ACHN (cell line): ENCODE measurements at places on chromosomes 6 and 20.

DNA sequence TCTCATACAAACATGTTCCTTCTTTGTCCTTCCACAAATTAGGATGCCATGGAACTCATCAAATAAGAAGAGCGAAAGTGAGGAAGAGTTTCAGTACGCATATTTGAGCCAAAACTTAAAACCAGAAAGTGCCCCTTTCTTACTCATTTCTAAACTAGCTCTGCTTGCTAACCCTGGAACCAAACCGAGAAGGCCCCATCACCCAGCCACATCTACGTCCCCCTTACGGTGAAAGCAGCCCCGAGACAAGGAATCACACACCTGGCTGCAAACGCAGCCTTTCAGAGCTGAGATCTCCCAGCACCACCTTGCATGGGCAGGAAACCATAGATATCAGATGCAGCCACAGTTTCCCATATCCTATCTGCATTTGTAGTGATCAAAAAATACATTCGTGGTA, 28.5 kb downstream of the TRERF1 start:
- no peak for DNase-seq

- no peak for DNase-seq
These were observed 34.4 kb upstream of the CDH22 start for GRCh38 chr20:46342451-46343347.

GRCh38 chr6:44253307-44254101, 3.8 kb downstream of the SLC35B2 start:
- peak; percentile 65 for DNase-seq

- no peak for DNase-seq
These were observed 9.8 kb upstream of the POM121L2 start for GRCh38 chr6:27321901-27322300.

- DNase-seq: no peak
These were observed 152.8 kb downstream of the TMEM200A start for GRCh38 chr6:130518588-130518987.

GRCh38 chr6:110810896-110811586, 4.2 kb downstream of the CDK19 start:
- DNase-seq: no peak

GRCh38 chr6:109194880-109195279, 99.6 kb downstream of the CEP57L1 start:
- DNase-seq: no peak

GRCh38 chr6:108655806-108656651, 95.3 kb downstream of the FOXO3 start:
- no peak for DNase-seq

DNA sequence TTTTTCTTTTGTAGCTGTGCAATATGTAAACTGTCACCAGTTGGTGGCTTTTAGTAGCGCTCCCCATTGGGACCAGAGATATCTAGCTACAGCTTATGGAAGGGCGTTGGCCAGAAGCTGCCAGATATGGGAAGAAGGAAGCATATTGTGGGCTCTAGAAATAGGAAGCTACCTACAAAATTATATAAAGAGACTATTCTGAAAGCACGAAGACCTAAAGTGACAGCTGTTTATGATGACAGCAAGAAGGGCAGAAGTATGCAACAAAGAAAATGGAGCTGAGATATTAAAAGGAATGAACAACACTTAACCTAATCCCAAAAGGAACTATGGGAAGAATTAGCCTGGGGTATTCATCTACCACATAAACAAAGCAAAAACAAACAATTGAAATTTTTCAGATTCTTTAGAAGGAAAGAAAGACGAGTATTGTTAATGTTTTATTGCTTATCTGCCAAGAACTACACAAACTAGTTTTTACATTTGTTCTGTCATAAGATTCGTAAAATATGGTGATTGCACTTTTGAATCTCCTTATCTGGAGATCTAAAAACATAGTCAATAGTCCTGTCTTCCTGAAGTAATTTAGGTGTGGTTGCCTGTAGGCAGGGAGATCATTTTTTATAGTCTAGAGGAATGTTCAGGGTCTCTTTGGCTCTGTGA, 81.6 kb downstream of the NCOA7 start:
- DNase-seq: no peak

DNA sequence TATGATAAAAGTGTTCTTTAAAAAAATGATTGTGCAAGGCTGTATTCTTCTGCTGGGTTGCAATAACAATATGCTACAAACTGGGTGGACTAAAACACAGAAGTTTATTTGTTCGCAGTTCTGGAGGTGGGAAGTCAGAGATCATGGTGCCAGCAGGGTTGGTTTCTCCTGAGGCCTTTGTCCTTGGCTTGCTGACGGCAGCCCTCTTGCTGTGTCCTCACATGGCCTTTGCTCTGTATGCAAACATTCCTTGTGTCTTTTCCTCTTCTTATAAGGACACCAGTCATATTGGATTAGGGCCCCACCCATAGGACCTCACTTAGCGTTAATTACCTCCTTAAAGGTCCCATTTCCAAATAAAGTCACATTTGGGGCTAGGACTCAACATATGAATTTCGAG, 220.4 kb downstream of the SAMD5 start:
- no peak for DNase-seq

DNA sequence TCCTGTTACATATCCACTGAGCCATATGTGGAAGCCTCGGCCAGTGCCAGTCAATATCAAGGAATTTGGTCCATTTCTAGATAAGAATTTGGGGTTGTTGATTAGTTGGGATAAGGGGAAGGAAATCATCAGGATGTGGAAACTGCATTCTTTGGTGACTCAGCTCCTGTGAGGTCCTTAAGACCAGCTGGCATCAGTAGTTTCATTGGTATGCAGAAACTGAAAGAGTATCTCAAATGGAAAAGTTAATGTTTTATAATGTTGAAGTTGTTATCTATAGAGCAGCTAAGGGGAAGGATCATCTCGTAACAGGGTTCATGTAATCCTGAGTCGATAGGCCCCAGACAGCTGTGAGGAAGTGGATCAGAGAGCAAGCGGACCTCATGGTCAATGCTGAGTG, 87.9 kb upstream of the PRND start:
- DNase-seq: peak; percentile 85

DNA sequence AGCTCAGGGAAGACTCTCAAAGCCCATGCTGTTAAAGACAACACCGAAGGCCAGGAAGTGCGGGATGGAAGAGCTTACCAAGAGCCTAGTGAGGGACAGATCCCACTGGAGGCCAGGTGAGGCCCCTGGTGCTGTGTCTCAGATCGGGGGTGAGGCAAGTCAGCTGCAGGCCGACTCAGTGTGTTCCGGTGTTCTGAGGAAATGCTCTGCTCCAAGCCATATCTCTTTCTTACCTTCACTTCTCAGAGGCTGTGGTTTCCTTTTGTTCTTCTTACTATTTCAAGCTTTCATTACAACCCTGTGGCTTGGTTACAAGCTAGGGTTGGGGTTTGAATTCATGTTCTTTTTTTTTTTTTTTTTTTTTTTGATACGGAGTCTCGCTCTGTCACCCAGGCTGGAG, 114.3 kb upstream of the ZFP64 start:
- no peak for DNase-seq

GRCh38 chr6:164195278-164195941, 780.9 kb downstream of the QKI start:
- no peak for DNase-seq

- DNase-seq: no peak
These were observed 489.5 kb downstream of the CDH26 start for GRCh38 chr20:60447703-60448102.

GRCh38 chr6:110542311-110543024, 66.1 kb upstream of the SLC22A16 start:
- no peak for DNase-seq

- DNase-seq: no peak
These were observed 2.9 kb upstream of the PPDPF start for GRCh38 chr20:63517376-63518309.

DNA sequence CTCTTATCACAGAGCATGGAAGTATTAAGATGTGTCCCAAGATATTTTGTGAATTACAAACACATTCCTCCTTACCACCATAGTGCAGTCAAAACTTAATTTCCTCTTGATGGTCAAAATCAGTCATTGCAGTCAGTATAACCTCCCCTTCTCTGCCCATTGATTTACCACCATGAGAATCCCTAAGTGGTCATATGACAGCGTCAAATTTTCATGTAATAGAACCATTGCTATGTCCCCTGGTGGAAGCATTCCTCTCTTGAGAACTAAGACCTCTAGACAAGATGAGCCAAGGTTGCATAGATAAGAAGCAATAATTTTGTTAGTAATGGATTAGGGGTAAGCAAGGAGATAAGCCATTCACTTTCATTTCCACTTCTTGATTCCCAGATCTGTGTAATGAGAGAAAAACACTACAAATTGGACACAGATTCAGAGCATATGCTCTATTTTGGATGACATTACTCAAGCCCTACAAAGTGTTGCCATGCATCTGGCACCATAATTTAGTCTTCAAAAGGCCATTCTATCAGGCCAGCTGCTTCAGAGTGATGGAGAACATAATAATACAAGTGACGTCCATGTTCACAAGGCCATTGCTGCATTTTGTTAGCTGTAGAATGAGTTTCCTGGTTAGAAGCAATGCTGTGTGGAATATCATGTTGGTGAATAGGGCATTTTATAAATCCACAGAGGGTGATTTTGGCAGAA, 49.6 kb upstream of the PDE7B start:
- DNase-seq: no peak

DNA sequence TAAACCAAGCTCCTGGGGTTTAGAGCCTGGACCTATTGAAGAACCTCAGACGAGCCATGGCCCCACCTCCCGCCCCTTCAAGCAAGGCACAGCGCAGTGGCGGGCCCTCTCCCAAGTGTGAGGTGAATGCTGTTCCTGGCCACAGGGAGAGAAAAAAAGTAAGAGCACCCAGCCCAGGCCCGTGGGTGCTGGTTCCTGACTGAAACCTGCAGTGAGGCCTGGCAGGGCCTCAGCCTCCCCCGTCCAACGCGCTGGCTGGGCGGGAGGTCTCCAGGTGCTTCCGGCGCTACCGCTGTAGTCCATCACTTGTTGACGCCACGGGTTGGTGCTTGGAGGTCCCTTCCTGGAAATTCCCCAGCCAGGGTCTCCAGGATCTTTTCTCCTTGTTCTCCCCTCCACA, 5.5 kb upstream of the FAM83C start:
- DNase-seq: no peak
